ENCODE measurements at places on chromosomes 11 and 22.

DNA sequence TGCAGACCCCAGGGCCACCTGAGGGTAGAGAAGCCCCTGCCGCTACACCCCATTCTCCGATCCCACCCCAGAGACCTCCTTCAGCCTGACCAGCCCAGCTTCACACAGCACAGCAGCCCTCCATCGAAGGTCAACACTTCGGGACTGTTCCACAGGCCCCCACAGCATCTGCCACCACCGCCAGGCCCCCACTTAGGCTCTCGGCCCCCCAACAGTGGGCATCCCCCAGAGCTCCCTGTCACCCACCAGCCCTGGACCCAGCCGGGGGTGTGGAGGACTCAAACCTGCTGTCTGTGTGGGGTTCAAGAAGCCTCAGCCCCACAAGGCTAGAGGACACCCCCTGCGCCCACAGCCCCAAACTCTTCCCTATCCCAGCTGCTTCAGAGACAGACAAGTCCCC, 6.2 kb downstream of the SBF1 start:
- no peak for DNase-seq

- no peak for DNase-seq
Measured at GRCh38 chr11:4862447-4863236, 13.6 kb upstream of the OR51S1 start.

DNA sequence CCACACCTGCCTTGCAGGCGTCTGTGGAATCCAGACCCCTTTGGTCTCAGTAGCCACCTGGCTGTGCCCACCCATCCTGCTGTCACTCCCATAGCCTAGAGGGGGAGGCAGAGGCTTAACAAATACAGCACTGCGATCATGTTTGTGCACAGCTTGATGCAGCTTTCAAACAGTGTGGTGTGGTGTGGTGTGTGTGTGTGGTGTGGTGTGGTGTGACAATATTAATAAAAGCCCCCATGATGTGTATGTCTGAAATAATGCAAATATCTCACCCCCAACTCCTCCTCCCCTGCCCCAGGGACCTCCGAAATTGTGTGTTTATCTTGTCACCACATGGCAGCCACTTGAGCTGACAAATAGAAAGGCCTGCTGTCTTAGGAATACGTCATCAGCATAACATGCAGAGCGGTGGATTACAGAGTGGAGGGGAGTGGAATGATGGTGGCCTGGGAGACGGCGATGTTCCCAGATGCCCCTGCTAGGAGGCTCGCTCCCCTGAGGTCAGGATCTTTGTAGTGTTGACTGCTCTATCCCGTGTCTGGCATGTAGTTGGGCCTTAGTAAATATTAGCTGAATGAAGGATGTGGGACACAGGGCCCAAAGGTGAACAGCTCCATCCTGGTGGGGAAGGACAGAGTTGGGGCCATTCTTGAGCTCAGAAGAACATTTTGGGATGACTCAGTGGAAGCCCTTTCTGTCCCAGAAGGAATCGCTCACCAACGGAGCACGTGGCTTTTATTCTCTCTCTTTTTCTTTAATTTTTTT, 2.8 kb downstream of the PDXP start:
- DNase-seq, result peak; percentile 3

DNA sequence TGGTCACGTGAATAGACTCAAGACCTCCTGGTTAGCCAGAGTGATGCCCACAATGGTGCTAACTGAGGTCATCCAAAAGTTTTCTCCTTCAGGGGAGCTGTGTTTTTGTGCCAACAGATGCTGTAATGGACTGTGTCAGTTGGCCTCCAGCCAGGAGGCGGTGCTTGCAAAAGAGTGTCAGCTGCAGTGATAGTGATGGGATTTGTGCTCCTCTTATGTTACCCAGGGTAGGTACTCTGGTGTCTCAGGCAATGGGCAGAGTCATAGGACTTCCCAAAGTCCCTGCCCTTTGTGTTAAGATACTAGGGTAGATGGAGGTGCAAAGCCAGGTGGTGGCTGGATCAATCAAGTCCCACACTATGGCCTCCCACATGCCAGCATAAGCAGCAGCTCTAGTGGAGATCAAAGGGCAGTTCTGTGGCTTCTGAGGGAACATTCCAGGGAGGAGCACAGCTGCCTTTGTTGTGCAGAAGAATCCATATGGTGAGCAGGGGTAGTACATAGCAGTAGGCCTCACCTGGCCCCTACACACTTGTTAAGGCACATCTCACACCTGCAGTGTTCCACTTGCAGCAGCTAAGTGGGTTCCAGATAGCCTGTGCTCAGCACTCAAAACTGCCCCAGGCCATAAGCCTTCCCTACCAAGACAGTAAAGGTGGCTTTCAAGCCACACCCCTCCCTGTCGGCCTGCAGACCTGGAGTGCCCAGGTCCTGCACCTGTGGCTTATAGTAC, 9.4 kb upstream of the FANCF start:
- DNase-seq, result peak; percentile 52

- no peak for DNase-seq
Measured at GRCh38 chr22:46511151-46512038, 26.0 kb downstream of the CELSR1 start.

- DNase-seq, result no peak
Measured at GRCh38 chr22:45784357-45785277, 113.0 kb downstream of the ATXN10 start.

DNA sequence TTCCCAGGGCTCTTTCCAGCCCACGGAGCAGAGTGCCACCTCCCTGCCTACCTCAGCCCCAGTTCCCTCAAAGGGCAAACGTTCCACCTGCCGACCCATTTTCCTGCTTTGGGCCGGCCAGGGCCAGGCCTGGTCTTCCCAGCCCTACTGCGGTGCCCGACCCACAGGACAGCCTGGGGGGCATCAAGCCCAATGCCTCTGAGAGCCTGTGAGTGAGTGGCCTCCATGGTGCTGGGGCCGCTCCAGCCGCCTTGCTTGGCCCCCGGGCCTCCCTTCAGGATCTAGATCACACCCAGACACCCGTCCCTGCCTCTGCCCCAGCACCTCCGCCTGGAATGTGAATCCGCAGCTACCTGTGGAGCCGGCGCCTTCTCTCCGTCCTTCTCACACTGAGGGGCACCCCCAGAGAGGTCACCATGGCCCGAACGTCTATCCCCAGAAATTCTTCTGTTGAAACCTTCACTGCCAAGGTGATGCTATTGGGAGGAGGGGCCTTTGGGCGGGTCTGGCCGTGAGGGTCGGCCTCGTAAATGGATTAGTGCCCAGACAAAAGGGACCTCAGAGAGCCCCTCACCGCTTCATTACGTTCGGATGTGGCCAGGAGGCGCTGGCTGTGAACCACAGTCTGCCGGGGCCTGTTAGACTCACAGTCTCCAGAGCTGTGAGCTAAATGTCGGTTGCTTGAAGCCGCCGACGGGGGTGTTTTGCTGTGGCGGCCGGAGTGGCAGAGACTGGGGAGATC, 36.2 kb upstream of the BRSK2 start:
- DNase-seq, result no peak

DNA sequence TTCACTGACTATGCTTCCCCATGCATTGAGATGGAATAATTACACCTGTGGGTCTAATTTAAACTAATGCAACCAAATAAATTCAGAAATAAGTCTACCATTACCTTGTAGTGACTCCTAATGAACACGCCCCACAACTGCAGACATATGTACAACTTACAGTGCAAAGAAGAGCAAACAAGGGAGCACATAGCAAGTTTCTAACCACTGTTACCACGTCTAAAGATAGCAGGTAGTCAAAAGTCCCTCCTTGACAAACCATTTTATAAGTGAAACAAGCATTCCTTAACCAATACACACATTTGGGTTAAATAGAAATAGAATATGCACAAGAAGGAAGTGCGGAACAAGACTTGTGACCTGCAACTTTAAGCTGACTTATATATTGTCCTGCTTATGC, 20.6 kb downstream of the PHF21A start:
- DNase-seq, result no peak

- DNase-seq, result peak; percentile 7
Measured at GRCh38 chr11:36509201-36509639, 852 bp downstream of the TRAF6 start.

DNA sequence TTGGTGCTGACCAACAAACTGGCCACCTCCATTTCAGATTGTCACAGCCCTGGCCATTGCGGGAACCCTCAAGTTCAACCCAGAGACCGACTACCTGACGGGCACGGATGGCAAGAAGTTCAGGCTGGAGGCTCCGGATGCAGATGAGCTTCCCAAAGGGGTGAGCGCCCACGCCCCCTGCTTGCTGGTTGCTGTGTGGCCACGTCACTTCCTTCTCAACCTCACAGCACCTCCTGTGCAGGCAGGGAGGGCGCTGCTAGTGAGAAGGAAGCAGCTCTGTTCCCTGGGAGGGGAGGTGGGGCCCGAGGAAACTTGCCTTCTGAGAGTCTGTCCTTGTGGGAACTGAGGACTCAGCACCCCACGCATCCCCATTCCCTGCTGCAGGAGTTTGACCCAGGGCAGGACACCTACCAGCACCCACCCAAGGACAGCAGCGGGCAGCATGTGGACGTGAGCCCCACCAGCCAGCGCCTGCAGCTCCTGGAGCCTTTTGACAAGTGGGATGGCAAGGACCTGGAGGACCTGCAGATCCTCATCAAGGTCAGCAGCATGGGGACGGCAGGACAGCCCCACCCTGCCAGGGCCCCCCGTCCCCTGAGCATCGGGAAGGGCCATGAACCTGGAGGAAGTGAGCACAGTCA, 19.3 kb downstream of the POLR3H start:
- DNase-seq, result no peak

DNA sequence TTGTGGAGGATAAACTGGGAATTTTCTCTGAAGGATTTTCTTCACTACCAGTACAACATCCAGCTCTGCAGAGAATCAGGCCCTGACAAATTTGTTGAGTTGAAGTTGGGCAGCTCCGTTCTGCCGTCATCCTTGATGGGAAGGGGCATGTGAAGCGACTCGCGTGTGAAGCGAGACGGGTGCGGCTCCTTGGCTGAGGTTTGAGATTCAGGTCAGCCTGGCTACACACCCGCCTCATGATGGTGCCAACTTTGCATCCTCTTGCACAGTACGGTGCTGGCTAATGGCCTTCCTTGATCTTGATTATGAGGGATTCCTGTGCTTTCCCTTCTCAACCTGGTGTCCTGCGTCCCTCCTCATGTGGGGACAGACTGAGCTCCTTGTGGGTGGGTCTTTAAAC, 19.7 kb upstream of the CDC42EP2 start:
- DNase-seq, result no peak

GRCh38 chr11:124170801-124171586, 12.2 kb upstream of the OR10D3 start:
- no peak for DNase-seq
